ENCODE measurements at places on chromosomes 3 and 15.

DNA sequence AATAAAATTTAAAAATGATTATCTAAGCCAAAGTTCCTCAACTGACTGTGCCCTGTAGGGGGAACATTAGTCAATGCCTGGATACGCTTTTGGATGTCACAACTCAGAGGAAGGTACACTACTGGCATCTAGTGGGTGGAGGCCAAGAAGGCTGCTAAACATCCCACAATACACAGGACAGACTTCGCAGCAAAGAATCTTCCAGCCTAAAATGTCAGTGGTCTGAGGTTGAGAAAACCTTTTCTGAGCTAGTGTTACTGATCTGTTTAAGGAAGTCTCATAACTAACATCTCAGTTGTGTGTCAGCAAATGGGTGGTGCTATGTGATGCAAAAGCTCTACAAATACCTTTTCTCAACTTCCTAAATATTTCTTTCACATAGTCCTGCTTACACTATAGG, 20.9 kb upstream of the LDHAL6B start:
- no peak for DNase-seq

GRCh38 chr3:147384210-147385058, 21.9 kb downstream of the ZIC4 start:
- no peak for DNase-seq

DNA sequence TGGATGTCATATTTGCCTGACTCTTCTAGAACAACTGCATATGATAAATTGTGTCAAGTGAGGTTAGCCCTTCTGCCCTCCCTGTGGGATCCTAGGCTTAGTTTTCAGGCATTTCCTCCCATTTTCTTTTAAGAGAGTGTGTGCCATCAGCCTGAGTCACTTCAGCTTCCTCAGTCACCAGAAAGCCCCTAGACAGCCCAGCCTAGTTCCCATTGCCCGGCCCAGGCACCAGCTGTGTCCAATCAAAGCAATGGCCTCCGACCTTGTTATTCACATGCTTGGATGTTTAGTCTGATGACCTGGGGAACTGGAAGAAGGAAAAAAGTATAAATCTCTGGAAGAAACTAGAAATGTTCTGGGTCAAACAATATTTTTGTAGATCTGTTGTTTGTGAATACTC, 221.9 kb upstream of the LRIG1 start:
- no peak for DNase-seq

DNA sequence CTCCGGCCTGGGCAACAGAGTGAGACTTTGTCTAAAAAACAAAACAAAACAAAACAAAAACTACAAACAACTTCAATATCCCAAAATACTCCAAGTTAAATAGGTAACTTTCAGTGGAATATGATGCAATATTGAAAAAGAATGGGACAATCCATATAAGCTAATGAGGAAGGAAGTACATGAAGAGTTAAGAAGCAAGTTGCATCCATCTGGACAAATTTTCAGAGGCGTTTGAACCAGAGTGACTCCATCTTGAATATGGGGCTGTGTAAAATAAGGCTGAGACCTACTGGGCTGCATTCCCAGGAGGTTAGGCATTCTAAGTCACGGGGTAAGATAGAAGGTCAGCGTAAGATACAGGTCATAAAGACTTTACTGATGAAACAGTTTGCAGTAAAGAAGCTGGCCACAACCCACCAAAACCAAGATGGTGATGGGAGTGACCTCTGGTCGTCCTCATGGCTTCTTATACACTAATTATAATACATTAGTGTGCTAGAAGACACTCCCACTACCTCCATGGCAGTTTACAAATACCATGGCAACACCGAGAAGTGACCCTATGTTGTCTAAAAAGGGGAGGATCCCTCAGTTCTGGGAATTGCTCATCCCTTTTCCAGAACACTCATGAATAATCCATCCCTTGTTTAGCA, 58.1 kb upstream of the LCTL start:
- no peak for DNase-seq

DNA sequence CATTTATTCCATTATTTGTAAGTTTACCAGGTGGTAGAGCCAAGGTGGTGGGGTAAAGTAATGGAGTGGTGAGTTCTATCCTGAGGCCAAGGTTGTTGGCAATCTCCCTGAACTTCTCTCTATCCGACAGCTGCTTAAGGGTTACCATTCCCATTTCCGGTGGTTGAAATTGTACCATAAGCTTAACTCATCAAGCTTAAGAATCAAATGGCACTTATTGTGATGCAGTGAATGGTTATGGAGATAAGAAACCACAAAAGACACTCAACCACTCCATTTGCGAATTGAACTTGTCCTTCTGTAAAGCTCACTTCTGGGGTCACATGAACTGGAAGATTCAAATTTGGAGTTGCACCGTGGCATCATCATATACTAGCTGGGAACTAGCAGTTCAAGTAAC, 287.4 kb upstream of the SLCO3A1 start:
- DNase-seq: no peak

GRCh38 chr3:65265511-65265910, 577.7 kb upstream of the ADAMTS9 start:
- no peak for DNase-seq

GRCh38 chr3:143783851-143784370, 64.4 kb downstream of the SLC9A9 start:
- DNase-seq: no peak

DNA sequence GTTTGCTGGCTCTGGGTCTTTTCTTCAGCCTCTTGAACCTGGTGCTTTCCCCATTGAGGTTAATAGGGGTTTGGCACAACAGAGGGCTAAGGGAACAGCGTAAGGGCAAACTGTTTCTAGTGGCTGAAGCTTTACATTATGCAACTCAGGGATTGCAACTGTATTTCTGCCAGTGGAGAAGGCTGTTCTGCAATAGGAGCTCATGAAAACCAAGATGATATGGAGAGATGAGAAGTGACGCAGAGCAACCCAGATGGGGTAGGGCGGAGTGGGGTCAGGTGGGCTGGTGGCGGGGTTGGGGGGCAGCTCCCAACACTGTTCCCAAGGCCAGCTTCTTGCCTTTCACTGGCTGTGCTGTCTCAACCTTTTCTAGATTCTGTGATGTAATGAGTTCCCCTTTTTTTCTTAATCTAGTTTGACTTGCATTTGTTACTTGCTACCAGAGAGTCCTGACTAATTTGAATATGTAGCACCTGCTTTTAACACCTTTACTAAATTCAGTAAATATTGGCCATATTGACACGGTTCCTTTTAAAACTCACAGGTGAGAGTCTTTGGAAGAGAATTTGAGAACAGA, 7.2 kb downstream of the GXYLT2 start:
- DNase-seq: no peak

GRCh38 chr15:27070841-27071240, 99.9 kb downstream of the GABRG3 start:
- DNase-seq: no peak

GRCh38 chr3:190591080-190591479, 77.2 kb downstream of the IL1RAP start:
- DNase-seq: no peak

DNA sequence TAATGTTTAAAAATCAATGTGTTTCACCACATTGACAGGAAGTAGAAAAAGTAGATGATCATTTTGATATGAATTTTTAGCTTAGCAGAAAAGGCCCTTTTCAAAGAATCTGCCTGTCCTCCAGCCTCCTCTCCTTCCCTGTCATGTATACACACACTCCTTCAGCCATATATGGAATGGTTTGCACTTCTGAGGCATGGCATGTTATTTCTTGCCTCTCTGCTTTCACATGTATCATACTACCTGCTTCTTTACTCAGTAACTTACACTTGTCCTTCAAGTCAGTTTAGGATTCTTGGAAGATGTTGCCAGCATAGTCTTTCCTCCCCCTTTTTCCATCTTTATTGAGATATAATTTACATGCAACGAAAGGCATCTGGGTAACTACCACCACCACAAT, 79.0 kb downstream of the REC114 start:
- no peak for DNase-seq

GRCh38 chr3:13934315-13934714, 54.4 kb upstream of the WNT7A start:
- DNase-seq: no peak

DNA sequence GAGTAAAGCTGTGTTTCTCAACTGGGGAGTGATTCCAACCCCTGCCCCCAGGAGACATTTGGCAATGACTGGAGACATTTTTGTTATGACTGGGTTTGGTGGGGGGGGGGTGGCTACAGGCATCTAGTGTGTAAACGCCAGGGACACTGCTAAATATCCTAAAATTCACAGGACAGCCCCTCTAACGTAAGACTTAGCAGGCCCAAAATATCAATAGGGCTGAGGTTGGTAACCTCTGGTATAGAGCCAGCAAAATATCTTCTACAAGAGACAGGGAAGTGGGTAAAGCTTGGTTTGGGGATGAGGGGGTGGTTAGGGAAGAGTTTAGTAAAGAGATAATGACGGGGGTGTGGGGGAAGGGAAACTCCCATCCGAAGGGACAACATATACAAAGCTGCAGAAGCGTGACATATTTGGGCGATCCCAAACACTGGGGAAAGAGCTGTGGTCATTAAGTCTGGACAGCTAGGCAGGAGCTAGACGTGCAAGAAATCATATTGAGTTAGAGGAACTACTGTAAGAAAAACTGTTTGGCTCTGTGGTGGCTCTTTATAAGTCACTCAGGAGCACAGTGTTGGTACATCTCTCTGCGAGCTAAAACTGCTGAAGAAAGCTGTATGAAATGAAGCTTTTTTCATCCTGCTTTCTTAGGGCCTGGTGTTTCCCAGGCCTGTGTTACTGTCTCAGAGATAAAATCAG, 697 bp upstream of the TRIM69 start:
- DNase-seq: no peak

DNA sequence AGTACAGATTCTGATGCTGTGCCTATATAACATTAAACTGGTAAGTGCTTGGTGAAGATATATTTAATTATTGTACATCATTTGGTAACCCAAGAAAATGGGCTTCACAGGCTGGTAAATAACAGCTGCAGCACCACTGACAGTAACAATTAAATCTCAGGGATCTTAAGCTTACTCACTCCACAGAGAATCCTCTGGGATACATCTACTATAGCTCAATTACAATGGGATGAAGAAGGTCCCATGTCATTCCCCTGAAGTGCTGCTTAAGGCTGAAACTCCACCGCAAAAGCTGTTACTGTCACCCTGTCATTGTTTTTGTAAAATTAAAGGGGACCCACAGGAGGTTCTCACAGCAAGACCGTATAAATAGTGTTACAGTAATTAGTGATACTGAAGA, 153.0 kb downstream of the IMPG2 start:
- DNase-seq: no peak

DNA sequence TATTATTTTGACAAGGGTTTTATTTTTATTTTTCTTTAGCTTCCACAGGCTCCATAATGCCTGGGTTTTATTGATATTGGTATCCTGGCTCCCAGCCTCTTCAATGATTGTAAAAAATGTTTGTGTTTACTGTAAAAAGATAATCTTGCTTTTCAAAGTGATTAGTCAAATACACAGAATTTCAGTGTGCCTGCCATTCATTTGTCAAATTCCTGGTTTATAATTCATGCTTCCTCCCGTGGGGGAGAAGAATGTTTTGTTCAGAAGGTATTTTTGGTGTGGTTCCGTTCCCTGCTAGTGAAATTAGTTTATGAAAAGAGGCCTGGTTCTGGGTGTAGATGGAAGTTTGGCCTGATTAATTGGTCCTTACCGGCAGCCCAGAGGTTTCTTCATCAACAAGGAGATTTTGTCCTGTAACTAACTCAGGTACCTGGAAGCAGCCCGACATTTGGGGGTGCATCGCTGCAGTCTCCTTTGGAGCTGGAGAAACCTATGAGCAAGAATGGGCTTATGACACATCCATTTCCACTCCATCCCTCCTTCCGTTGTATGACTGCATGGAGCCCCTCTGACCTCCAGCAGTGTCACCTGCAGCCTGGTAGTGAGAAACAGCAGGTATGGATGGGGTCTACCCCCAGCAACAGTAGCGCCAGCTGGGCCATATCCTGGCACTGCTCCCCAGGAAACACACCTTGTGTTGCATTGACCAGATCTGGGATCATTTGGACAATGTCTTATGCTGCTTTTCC, 101.5 kb downstream of the PGPEP1L start:
- no peak for DNase-seq

DNA sequence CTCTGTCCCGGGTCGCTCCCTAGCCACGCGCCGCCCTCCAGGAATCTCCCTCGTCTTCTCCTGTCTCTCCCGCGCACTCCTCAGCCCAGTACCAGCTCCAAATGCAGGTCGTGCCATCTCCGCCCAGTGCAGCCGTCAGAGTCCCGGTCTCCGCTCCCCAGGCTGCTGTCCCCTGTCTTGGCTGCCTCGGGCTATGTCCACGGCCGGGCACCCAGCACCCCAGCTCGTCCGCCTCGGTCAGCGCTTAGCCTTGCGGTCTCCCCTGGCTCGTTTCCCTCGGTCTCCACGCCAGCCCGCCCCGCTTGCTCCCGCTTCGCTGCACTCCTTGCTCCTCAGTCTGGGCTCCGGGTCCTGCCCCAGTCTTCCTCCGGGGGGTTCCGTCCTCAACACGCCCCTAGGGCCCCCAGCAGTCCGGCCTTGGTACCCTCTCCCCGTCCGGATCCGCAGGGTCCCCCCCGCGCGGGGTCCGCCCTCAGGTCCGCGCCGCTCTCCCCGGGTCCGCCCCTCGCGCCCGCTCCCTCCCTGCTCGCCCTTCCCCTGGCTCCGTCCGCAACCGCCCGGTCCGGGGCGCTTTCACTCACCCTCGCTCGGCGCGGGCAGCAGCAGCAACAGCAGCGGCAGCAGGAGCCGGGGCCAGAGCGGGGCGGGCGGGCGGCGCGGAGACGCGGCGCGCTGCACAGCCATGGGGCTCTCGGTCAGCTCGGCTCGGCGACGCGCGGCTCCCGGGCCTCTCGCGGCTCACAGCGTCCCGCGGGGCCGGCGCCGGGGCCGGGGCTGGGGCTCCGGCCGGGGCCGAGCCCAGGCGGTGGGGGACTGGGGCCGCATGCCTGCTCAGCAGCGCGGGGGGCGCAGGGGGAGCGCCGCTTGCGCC, 462 bp downstream of the IGDCC3 start:
- DNase-seq: no peak

DNA sequence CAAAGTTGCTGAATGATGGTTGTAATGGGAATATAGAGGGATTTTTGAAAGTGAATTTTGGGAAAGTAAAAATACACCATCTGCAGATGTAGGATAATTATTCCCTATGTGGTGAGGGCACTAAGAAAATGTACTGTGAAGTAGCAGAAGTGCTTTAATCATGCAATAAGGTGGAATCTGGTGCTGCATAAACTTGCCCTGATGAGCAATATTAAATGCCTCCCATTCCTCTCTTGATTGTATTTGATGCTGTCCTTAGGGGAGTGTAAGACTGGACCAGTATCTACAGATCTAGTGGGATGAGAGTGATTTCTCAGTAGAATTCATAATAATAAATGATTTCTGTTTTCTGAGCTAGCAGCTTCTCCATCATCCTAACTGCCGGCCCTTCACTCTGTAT, 47.7 kb upstream of the ATP2C1 start:
- no peak for DNase-seq

DNA sequence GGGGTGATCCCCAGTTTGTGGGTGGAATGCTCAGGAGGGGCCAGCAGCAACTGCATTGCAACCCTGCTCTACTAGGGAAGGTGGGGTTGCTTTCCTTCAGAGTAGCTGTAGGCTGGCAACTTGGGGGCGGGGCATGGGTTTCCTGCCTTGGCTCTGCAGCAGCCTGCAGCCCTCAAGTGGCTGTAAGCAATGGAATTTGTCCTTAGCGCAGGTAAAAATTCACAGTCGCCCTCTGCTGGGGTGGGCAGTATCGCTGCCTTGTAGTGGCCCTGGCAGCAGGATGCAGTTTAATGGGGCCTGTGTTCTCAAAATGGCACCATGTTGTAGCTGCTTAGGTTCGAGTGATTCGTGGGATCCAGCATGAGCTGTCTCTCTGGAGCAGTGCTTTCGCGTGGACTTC, 29.8 kb downstream of the STT3B start:
- DNase-seq: no peak

All from amygdala (tissue), 56 donors.